ENCODE measurements at places on chromosomes 6 and 20.

GRCh38 chr6:108621117-108621516, 60.4 kb downstream of the FOXO3 start:
- peak; percentile 64 for DNase-seq

GRCh38 chr20:44644667-44645131, 6.8 kb downstream of the ADA start:
- peak; percentile 36 for DNase-seq

- DNase-seq, result no peak
Measured at GRCh38 chr6:79864001-79864400, 83.4 kb downstream of the ELOVL4 start.

GRCh38 chr20:4702562-4703280, 19.0 kb upstream of the PRND start:
- DNase-seq, result peak; percentile 57

DNA sequence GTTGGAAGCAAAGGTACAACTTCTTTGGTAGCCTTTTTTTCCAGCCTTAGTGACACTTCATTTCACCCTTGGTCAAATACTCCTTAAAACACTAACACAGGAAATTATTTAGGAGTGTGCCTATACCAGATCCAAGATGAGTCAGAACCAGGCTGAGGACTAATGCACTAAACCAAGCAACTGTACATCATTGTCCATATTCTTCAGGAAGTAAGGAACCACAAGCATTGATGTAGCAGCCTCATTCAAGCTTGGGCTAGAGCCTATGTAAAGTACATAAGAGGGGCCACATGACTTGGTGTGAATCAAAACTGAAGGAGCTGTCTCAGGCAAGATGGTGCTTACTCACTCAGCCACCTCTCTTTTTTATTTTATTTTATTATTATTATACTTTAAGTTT, 20.7 kb upstream of the ADGB start:
- no peak for DNase-seq

DNA sequence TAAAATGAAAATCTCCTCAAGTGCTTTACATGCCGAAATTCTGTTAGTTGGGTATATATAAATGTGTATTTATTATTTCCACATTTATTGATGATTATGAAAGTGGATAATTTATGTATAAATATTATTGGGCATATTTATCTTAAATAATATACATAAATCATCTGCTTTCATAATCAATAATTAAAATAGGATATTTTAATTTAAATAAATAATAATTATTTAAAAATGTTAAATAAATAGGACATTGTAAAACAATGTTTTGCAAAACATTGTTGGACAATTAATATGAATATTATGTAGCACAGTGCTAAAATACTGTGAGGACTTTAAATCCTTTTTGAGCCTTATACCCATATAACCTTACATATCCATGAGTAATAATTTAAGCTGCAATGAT, 786.5 kb upstream of the CITED2 start:
- no peak for DNase-seq

DNA sequence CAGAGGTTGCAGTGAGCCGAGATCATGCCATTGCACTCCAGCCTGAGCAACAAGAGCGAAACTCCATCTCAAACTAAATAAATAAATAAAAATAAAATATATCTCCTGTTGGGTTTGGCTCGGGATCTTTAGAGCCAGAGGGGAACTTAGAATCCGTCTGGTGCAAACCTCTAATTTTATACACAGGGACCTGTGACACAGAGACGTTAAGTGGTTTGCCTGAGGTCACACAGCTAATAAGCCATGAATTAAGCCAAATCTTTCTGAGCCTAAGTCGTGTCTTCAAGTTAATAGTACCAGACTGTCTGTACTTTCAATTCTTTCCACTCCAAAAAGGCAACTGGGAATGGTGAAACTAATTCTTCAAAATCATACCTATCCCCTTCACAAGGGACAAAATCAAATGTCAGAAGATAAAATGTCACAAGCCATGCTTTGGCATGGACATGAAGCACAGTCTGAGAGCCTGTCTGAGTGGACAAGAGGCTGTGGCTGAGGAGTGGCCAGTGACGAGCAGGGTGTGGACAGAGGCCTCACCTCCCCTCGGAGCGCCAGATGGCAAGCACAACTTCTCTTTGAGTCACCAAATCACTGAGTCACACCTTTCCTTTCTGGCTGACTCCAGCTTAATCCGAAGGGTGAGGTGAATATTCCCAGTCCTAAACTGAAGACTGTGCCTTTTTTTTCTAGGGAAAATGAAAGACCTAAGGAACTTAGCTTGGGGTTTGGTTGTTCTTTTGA, 177.4 kb downstream of the TFAP2A start:
- DNase-seq, result no peak

GRCh38 chr20:45630371-45630770, 713 bp downstream of the WFDC9 start:
- DNase-seq, result no peak

Measured in hematopoietic multipotent progenitor cell treated with erythropoietin and hydrocortisone succinate and interleukin-3 and kit ligand, for 4 days (in vitro differentiated cells).